ENCODE measurements at places on chromosomes 6 and 20.

DNA sequence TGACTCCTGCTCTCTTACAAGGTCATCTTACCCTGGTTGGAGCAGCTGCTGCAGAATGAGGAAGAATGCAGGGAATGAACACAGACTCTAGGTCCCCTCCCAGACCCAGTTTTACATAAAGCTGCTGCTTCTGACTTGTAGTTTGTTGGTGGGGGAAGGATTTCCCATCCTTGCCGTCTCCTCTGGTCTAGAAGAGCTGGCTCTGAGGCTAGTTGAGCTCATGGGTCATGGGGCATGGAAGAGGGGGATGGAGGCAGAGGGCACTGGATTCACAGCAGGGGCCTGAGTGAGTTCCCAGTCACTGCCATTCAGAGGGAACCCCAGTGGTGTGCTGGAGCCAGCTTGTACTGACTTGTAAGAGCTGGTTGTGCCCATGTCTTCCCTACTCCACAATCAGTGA lies 9.2 kb upstream of the GUCA1A start:
- DNase-seq: no peak

- peak; percentile 10 for DNase-seq
These were observed 112.4 kb downstream of the TAF4 start for GRCh38 chr20:61953037-61954021.

GRCh38 chr6:96545882-96546281 lies 17.0 kb upstream of the FHL5 start:
- DNase-seq: no peak

DNA sequence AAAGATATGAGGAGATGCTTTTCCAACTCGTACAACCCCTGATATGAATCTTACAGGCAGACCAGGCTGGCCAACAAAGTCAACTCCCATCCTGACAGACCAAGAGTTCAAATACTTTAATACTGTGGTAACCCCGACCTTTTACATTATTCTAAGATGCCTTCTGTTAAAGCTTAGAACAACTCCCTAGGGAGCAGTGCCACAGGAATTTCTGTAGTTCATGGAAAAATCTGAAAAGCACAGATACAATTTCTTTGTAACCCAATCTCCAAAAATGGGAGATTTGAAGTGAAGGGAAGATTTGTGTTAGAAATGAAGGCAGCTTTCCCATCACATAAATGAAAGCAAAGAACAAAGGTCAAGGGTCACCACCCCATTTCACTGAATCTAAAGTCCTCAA lies 151.3 kb upstream of the BEND6 start:
- no peak for DNase-seq

- DNase-seq: no peak
These were observed 397.1 kb upstream of the CNR1 start for GRCh38 chr6:88563277-88563625.

DNA sequence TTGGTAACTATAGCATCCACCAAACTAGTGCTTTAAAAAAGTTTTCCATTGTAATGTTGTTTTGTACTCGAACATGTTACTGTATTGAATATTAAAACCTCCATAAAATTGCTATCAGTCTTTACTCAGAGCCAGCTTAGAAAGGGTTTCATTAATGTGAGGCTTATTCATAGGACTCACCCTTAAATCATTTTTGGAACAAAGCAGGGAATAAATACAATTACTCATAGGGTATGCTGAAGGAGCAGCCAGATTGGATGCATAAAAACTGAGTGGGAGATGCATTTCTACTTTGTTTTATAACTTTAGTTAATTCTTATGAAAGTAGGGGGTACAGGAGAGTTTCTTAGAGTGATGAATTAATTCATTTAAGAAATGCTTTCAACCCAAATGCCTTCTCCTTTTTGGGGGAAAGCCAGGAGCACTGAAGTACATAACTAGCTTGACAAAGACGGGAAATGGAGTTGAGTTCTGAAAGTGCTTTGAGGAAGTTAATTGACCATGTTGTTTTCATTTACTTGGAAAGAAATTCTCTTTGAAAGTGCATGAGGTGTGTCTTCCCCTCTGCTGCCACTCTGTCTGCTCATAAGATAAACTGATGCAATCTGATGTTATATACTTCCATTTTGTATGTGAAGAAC lies 90.3 kb downstream of the RNF144B start:
- no peak for DNase-seq

All from NCI-H2081 (cell line).